ENCODE measurements at places on chromosomes 3 and 15.

DNA sequence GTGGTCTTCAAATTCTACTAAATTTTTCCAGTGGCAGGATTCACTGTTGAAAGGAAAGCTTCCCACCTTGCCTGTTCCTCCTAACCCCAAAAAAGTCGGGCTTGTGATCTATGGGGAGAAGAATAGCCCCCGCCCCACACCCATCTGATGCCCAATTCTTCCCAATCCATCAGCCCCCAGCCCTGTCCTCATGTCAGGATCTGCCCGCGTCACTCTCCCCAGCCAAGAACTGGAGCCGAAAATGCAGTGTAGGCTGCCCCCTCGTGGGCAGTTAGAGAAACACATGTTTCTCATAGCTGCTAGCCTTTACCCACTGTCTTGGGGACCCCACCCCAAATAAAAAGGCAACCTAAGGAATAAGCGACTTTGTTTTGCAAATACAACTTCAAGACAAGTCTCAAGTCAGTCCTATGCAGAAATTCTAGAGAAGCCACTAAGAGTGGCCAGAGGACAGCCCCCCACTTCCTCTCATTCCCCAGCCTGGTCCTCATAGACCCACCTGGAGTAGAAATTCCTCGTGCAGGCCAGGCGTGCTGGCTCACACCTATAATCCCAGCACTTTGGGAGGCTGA lies 13.0 kb upstream of the CSK start:
- DNase-seq, result peak; percentile 65

- no peak for DNase-seq
Measured at GRCh38 chr3:31129241-31129640, 234.8 kb upstream of the GADL1 start.

DNA sequence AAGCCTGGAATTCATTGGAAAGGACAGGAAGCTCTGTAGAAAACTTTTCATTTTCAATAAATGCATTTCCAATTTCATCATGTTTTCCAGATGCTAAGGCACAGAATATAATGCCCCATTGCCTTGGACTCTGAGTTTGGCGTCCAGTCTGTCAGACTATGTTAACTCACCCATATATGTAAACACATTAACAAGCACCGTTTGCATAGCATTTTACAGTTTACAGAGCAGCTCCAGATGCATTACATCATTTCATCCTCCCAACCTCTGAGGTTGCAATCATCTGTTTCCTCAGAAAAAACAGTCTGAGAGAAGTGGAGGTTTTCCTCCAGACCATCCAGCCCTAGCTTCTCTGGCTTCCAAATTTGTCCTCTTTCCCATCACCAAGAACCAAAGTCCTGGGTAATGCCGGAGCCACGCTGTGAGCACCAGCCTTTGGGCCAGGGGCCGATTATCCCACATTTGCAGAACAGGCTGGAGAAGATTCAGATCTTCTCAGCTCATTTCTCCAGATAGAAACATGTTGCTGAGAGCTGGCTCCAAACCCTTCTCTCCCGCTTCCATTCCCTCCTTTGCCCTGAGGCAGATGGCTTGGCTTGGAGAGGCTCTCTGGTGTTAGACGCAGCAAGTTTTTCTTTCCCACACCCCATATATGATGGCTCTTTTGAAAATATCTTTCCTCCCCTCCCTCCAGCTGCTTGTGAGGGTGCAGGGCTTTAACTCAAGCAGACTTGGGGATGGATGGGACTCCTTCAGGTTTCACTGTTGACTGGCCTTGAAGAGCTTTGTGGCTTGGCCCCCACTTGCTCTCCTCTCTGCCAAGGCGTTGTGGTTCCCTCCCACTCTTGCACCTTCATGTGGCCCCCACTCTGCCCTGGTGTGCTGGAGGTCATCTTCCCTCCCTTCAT lies 26.0 kb downstream of the CYP19A1 start:
- DNase-seq, result no peak

GRCh38 chr15:57130956-57131355 lies 212.5 kb downstream of the TCF12 start:
- DNase-seq, result no peak

DNA sequence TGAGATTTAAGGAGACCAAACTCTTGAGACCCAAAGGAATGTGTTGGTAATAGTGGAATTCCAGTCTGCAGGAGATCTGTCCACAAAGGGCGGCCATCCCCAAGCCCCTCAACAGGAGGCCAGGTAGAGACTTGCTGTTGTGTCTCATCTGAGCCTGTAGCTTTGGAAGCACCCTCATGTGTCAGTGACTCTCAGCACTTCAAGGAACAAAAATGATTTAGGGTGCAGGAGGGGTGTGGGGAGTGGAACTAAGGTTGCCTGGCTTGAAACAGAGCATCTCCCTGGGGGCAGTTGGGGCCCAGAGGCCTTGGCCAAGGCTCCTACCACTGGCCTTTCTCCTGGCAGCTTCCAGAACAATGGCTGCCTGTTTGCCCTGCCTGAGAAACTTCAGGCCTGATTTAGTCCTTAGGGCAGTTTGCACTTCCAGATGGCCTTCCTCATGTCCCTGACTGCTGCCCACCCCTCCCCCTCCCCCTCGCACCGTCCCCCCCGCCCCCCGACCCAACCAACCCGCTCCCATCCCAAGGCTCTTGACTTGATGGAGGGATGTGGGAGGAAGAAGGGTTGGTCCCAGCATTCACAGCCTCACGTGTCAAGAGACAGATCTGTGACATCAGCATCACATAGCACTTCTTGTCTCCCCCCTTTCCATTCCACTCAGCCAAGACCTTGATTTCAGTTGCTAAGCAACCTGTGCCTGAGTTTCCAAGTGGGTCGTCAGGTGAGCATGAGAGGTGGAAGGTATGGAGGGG lies 77.1 kb downstream of the CORO2B start:
- no peak for DNase-seq

DNA sequence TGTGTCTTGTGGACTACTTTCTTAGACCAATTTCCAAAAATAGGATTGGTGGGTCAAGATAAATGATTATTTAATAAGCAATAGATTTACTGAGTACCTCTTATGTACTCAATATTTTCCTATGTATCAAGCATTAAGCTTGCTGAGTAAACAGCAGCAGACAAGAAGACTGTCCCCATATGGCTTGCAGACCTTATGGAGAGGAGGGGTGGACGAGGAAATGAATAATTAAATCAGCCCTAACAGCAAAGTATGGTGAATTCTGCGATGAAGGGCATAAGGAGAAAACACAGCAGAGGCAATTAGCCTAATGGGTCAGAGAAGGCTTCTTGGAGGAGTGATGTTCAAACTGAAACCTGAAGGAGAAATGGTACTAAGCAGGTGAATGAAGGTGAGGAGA lies 45.1 kb downstream of the ACP3 start:
- DNase-seq, result no peak

GRCh38 chr15:75655931-75656330 lies 8.2 kb downstream of the SNX33 start:
- no peak for DNase-seq

DNA sequence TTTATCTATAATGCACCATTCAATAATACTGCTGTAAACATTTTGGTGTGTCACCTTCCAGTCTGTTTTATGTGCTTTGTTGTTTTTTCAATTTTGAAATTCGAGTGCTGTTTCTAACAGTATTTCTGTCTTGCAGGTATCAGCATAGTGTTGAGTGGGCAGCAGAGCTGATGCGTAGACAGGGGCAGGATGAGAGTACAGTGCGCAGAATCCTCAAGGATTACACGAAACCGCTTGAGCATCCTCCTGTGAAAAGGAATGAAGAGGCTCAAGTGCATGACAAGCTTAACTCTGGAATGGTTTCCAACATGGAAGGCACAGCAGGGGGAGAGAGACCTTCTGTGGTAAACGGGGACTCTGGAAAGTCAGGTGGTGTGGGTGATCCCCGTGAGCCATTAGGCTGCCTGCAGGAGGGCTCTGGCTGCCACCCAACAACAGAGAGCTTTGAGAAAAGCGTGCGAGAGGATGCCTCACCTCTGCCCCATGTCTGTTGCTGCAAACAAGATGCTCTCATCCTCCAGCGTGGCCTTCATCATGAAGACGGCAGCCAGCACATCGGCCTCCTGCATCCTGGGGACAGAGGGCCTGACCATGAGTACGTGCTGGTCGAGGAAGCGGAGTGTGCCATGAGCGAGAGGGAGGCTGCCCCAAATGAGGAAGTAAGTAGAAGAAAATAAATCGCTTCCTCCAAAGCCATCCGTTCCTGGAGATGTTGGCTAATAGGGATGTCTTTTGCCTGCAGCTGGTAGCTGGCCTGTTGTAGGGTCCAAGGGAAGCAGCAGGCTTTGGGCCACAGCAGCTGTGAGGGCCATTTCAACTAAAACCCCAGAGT lies 19.1 kb downstream of the TSEN2 start:
- DNase-seq, result peak; percentile 66

GRCh38 chr15:89749951-89750559 lies 994 bp downstream of the MESP1 start:
- DNase-seq, result no peak

- DNase-seq, result peak; percentile 72
Measured at GRCh38 chr3:128487813-128488635, 5.0 kb downstream of the GATA2 start.

DNA sequence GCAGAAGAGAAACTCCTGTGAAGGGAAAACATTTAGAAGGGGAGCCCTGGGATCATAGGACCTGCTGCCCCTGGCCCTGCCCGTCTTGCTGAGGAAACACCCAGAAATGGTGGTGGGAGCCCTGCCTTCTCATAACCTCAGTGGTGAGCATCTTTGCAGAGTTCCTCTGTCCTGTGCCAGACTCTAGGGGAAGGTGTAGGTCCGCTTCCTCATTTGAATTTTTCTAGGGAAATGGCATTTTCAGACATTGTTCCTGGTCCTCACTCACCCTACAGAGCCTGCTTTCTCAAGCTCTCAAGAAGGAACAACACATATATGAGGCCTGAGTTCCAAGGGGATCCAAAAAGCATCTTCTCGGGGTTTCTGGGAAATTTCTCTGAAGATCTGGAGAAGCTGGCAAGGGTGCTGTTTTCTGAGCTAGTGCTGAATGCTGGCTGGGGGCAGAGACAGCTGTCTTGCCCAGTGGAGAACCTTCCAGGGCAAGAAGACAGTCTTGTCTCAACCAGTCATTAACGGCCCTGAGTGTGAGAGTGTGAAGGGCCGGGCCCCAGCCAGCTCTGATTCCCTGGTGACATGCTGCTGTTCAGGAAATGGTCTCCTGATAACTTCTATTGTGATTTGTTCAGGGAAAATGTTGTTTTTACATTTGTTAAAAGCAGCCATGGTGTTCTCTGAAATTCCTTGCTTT lies 283.1 kb upstream of the LRRFIP2 start:
- DNase-seq, result peak; percentile 44

DNA sequence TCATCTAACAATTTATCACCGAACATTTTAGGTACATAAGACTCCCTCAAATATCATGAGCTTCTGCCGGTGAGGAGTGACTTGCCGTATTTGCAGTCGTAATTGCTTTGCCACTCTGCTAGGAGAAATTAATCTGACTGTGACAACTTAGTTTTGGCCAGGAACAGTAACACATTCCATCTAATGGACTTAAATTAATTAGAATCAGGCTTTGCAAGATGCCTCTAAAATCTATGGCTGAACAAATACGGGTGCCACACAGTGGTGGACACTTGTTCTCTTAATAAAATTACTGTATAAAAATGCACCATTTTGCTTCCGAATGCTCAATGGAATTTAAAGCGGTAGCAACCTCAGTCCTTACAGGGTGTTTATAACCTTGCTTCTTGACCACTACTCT lies 27.6 kb upstream of the BDH1 start:
- no peak for DNase-seq

GRCh38 chr3:188360364-188360881 lies 206.5 kb downstream of the LPP start:
- no peak for DNase-seq

- DNase-seq, result no peak
Measured at GRCh38 chr3:98388147-98388546, 2.3 kb upstream of the OR5K3 start.

GRCh38 chr3:174859756-174860155 lies 622 bp downstream of the NAALADL2 start:
- no peak for DNase-seq

DNA sequence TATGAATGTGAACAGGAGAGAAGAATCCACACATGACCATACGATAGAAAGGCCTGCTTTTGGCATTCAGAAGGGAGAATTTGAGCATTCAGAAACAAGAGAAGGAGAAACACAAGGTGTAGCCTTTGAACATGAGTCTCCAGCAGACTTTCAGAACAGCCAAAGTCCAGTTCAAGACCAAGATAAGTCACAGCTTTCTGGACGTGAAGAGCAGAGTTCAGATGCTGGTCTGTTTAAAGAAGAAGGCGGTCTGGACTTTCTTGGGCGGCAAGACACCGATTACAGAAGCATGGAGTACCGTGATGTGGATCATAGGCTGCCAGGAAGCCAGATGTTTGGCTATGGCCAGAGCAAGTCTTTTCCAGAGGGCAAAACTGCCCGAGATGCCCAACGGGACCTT lies 28.4 kb downstream of the RBM6 start:
- no peak for DNase-seq

DNA sequence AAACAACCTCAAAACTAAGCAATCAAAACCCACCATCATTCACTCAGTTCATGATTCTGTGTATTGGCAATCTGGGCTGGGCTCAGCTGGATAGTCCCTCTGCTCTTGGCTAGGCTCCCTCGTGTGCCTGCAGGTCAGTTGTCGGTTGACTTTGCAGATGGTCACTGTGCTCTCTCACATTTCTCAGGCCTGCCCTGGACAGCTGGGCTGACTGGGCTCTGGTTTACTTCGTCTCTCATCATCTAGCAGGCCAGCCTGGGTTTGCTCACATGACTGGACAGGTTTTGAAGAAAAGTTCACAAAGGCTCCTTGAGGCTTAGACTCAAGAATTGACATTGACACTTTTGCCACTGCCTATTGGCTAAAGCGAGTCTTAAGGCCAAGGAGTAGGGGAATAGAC lies 105.0 kb upstream of the CTNNB1 start:
- no peak for DNase-seq

- DNase-seq, result no peak
Measured at GRCh38 chr15:25090073-25090733, 135.4 kb downstream of the SNRPN start.
